ENCODE measurements at places on chromosomes 11 and 22.
A peak's percentile ranks its signal among the peaks of the same experiment; 100 is the strongest.

DNA sequence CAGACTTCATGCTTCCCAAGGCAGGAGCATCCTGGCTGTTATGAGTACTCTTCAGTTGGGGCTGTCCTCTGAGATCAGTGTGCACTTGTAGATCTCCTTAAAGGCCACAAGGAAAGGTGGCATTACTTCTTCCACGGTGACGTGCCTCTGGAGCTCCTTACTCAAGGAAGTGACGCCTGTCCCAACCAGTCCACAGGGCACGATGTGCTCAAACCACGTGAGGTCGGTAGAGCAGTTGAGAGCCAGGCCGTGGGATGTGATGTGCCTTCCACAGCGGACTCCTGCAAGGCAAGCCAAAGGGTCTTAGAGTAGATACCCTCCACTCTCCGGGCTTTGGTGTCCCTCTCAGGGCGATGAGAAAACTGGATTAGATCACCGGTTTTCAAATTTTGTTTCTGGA, 1.4 kb downstream of the LIPT2 start:
- no peak for DNase-seq

GRCh38 chr11:15123849-15124248, 9.1 kb downstream of the INSC start:
- no peak for DNase-seq

GRCh38 chr11:121727942-121728341, 275.2 kb upstream of the SORL1-AS1 start:
- no peak for DNase-seq

DNA sequence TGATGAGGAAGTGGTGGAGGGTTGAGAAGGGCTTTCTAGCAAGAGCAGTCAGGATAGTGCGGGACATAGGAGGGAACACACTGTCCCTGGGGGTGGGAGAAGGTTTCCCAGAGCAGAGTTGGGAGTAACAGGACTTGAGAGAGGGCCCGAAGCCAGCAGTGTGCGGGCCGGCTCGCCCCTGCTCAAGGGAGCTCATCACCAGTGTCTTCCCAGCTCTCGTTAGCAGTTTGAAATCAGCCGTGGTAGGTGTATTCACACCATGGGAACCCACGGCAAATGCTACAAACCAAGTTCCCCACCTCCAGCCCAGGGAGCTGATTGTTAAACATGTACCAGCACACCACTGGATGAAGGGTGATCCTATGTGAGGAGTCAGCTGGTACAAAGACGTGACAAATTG, 66.2 kb upstream of the EIF3D start:
- DNase-seq, result no peak

GRCh38 chr11:2135648-2136201, 3.5 kb downstream of the IGF2 start:
- no peak for DNase-seq

DNA sequence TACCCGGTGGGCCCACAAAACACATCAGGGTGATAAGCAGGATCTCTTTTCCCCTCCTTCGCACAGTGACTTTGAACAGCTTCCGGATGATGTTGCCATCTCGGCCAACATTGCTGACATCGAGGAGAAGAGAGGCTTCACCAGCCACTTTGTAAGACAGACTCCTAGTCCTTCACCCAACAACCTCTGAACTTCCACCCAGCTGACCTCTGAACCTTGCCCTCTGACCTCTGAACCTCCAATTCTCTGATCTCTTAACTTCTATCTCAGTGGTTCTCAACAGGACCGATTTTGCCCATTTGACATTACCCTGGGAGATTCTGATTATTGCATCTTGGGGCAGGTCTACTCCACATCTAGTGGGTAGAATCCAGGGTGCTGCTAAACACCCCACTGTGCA, 3.2 kb downstream of the NCF4 start:
- DNase-seq, result no peak

DNA sequence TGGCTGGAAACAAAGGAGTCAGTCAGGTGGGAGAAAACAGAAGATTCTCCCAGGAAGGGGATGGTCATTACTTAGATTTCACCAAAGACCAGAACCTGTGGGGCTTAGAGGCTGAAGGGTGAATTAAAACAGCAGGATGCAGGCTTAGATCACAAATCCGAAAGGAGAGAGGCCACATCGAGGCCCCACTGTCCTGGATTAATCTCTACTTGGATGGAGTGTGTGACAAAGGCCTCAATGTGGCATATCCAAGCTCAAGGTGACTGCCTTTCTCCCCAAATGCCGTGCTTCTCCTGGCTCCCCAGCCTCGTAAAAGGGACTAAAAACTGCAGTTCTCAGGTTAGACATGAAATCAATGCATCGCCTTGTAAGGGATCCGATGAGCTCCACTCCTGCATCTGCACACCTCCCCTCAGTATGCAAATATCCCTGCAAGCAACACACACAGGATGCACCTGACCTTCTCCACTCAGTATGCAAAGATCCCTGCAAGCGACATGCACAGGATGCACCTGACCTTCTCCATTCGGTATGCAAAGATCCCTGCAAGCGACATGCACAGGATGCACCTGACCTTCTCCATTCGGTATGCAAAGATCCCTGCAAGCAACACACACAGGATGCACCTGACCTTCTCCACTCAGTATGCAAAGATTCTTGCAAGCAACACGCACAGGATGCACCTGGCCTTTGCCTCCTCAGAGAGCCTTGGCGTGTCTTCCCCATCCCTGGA, 447.4 kb downstream of the BRD1 start:
- DNase-seq, result peak; percentile 41

- no peak for DNase-seq
These were observed 252.0 kb downstream of the BRD1 start for GRCh38 chr22:49575703-49576081.

DNA sequence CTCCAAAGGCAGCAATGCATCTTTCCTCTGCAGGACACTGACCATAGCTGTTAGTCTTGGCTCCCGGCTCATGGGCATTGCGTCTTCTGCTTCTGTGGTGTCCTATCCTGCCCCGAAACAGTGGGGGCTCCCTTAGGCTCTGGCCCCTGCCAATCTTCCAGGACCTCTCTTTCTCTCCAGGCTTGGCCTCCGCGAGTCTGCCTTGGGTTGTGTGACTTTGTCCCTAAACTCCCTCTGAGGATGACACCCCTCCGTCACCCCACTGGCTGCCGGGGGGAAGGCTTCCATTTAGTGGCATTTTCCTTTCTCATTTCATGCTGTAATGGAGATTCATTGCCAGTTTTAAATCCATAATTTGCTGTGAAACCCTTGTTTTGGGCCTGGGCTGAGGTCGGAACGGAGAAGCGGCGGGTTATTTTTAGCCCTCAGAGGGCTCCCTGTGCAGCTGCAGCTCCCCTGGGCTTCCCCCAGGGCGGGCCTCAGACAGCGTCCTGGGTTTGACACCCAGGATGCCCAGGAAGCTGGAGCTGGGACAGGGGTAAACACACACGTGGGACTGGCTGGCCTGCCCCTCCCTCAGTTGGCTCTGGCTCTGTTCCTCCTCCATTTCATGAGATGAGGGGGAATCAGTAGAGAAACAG, 156.1 kb downstream of the ST3GAL4 start:
- DNase-seq, result no peak

DNA sequence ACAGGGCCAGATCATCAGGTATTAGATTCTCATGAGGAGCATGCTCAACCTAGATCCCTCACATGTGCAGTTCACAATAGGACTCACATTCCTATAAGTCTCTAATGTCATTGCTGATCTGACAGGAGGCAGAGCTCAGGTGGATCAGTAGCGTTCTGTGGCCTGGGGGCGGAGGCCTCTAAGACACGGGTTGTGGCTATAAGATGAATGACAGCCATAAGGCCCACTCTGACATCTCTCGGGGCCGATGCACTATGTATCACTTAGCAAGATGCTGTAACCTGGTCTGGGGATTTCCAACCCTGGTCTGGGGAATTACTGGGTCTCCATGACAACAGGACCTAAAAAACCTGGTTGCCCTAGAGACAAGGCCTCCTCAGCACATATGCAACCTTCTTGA, 932.7 kb downstream of the TBC1D22A start:
- DNase-seq, result no peak

- DNase-seq, result no peak
These were observed 12.3 kb upstream of the MPZL2 start for GRCh38 chr11:118276422-118276821.

- no peak for DNase-seq
These were observed 1022.0 kb downstream of the TBC1D22A start for GRCh38 chr22:47784367-47784983.

DNA sequence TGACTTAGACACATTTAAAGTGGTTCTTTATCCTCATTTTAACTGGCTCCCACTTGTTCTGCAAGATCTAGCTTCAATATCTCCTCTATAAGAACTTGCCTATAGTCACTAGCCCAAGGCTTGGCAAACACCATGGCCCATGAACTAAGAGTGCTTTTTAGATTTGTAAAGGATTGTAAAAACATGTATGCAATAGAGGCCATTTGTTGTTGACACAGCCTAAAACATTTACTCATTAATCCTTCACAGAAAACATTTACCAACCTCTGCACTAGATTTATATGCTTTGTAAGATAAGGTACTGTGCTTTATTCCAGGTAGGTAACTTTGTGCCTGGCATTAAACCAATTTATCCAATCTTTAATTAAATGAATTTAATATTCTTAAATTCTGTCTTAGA, 5.5 kb downstream of the HYLS1 start:
- no peak for DNase-seq

DNA sequence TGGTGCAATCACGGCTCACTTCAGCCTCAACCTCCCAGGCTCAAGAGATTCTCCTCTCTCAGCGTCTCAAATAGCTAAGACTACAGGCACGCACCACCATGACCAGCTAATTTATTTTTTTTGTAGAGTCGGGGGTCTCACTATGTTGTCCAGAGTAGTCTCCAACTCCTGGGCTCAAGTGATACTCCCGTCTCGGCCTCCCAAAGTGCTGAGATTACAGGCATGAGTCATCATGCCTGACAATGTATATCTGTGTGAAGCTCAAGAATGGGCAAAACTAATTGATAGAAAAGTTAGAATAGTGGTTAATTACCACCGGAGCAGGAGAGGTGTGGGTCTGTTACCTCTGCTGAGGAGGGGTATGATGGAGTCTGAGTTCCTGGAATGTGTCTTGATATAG, 9.1 kb upstream of the SLC43A3 start:
- DNase-seq, result no peak

DNA sequence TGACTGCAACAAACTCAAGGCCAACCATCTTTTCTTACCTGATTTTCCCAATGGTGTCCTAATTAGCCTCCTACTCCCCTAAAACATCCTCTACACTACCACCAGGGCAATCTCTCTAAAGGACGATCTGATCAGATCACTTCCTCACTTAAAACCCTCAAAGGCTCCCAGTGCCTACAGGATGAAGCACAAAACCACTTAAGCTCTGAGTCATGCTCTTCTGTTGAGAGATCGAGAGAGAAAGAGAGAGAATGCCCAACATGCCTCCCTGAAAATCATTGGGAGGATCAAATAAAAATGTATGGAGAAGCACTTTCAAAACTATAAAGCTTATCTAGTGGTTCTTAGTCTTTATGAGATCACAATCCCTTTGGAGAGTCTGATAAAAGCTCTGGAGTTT, 171.1 kb downstream of the CADM1 start:
- DNase-seq, result no peak

DNA sequence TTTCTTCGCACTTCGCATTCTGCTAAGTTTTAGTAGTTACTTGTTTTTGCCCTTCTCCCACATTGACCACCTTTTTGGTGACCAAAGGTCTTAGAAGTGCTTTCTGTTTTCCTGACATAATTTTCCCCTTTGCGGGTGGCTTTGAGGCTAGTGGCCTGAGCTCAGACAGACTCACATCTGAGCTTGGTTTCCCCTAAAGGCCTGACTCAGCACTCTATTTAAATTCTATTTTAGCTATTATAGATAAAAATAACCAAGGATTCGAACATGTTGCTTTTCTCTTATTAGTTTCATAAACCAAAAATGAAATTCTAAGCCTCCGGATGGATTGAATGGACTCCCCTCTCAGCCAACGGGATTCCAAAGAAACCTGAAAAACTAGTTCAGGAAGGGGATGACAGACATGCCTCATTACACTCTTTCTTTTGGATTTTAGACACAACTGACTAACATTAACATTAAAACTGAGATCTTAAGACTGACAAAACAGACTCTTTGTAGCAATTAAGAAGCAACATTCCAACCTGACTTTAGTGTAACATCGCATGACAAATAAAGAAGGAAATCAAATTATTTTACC, 258.5 kb downstream of the LUZP2 start:
- no peak for DNase-seq

DNA sequence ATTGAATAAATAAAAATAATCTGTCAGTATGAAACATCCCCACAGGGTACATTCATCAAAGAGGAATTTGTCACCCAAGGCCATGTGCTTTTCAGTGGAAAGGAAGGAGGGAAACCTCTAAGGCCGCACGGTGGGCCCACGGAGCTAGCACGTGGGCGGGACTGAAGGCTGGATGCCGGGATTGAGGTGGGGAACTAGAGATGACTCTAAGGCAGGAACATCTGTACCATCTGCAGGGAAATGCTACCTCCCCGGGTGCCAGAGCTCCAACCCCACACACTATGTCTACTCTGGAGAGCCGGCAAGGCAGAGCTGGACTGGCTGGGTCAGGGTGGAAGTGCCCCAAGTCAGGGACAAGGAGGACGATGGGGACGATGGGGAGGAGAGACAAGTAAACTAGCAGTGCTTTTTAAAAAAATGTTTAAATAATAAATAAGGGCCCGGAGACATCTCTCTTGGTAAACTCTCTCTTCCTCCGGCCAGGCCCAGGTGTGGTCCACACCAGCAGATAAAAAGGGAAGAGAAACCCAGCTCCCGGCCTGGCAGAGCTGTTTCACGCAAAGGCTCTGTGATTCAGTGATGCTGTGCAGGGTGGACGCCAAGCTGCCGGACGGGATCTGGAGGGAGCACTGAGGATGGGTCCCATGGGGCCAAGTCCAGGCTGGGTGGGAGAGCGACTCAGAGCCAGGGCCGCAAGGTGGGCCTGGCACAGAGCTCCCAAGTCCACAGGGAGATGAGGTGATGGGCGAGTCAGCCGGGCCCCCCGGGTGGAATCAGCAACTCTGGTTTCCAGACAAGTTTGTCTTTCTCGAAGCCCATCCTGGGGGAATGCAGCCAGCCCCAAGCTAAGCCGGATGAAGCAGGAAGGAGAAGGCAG, 5.8 kb downstream of the LIF start:
- no peak for DNase-seq

- no peak for DNase-seq
These were observed 29.8 kb upstream of the TMEM41B start for GRCh38 chr11:9344061-9344680.

DNA sequence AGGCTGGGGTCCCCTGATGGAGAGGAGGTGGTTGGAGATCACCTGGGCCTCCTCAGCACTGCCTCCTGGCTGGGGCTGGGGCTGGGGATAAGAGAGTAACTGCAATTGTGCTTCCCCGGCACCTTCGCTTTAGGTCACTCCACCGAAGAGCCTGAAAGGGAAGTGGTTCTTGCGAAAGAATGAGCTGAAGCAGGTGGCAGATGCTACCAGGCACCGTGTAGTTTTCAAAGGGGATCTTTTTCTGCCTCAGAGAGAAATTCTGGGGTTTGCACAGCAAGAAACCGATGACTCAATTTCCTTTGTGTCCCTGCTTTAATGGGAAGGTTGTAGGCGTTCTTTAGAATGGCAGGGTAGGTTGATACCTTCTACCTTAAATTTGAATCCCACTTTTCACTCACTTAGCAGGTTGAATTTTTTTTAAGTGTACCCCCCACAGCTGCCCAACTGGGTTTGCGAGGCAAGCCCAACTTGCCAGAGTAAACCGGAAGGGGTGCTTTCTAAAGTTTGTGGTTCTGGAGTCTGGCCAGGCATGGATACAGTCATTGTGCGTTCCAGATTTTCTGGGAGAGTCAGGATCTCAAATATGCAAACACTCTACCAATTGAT, 5.3 kb downstream of the CD44 start:
- DNase-seq, result no peak

GRCh38 chr11:67268081-67268961, 2.0 kb downstream of the GRK2 start:
- DNase-seq, result no peak

- DNase-seq, result no peak
These were observed 32.5 kb downstream of the ALX4 start for GRCh38 chr11:44277196-44278090.

All from NCI-H146 (cell line).